Dorsolateral prefrontal cortex (tissue), 122 donors: ENCODE measurements at places on chromosomes 5 and 9.

- DNase-seq, result no peak
These were observed 77.8 kb upstream of the OTULINL start for GRCh38 chr5:14503681-14504331.

DNA sequence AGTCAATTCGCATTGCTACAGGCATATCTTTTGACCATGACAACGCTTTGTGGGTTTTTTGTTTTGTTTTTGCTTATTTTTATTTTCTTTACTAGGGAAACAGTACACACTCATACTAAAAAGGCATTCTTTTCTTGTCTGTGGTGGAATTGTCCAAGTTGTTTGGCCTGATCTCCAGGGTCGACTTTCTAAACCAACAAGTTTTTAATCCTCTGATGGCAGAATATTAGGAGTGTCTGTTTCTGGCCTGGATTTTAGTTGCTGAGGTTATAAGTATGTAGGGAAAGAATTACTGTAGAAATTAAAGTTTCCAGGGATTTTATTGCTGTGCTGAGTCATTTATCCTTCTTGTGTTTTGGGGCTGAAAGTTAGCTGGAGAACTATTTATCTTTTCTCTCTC, 218.5 kb downstream of the TAF11L14 start:
- no peak for DNase-seq

DNA sequence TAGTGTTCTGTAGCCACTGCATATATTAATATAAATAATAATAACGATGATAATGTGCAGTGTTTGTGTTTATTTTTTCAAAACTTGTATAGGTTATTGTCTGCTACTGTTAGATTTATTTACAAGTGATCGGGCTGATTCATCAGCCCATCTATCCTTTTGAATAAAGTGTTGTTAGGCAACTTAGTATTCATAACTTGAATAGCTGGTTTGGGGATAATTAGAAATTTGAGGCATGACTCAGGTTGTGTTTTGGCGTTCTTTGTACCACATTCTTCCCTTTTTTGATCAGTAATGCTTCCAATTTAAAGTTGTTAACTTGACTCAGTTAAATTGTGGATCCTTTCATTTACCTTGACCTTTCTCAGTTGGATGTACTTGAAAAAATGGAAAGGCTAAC, 69.7 kb downstream of the FOCAD start:
- DNase-seq, result no peak

GRCh38 chr5:135481387-135481786, 29.2 kb upstream of the TIFAB start:
- DNase-seq, result no peak

GRCh38 chr5:105817914-105818313, 1852.8 kb downstream of the EFNA5 start:
- DNase-seq, result no peak

- peak; percentile 46 for DNase-seq
These were observed at the start of gene CDH9 for GRCh38 chr5:27038476-27038875. CDH9 (minus strand) TSS chr5:27038586; CDS start chr5:26988333, 50,253 bp downstream.
